Stimulated activated CD4-positive, alpha-beta T cell treated with anti-CD3 and anti-CD28 coated beads, Interleukin-4, amount 100 ng/mL, for 48 hours (primary cell): ENCODE measurements at places on chromosomes 7 and 10.

- no peak for DNase-seq
These were observed 24.9 kb downstream of the MTURN start for GRCh38 chr7:30159698-30160143.

DNA sequence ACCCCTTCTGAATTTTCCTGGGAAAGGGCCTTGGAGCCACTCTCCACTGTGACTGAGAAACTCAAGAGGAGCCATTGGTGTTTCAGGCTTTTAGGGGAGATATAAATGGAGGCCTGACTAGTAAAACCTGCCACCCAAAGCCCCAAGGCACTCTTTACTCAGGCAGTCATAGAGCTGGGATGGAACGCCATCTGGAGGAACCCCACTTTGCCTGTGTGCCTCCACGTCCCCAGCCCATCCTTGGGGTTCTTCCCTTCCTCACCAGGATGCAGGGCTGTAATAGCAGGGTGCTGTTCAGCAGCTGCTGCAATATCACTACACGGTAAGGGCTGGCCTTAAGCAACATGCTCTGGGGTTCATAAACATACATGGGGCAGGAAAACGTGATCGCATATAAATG is 232.6 kb downstream of the BAMBI start:
- DNase-seq: no peak

- DNase-seq: no peak
These were observed 180.7 kb upstream of the PRSS1 start for GRCh38 chr7:142568435-142569097.

GRCh38 chr7:30168835-30169573 is 34.2 kb downstream of the MTURN start:
- no peak for DNase-seq

- no peak for DNase-seq
These were observed 79.3 kb downstream of the MKI67 start for GRCh38 chr10:128046953-128047290.

DNA sequence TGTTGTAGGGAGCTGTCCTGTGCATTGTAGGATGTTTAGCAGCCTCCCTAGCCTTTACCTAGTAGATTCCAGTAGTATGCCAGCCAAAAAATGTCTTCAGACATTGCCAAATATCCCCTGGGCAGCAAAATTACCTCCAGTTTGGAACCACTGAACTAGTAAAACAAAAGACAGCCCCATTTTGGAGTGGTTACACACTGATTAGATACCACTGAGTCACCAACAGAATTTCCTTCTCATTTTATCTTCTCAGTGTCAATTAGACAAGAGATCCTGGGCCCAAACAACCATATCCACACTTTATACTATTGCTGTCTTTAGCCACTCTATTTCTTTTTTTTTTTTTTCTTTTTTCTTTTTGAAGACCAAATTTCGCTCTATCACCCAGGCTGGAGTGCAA is 3.5 kb upstream of the CCDC6 start:
- no peak for DNase-seq

DNA sequence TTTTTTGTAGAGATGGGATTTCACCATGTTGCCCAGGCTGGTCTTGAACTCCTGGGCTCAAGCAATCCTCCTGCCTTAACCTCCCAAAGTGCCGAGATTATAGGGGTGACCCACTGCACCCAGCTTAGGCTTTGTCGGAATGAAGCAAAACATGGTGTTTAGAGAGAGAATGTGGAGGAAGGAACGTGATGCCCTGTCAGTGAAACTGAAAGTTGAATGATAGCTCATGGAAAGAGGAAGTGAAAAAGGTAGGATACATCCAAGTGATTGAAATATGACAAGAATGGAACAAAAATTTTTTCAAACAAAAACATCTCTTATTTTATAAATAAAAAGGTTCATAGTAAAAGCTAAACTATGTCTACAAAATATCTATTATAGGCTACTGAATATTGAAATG is 5.9 kb downstream of the AKAP9 start:
- no peak for DNase-seq

DNA sequence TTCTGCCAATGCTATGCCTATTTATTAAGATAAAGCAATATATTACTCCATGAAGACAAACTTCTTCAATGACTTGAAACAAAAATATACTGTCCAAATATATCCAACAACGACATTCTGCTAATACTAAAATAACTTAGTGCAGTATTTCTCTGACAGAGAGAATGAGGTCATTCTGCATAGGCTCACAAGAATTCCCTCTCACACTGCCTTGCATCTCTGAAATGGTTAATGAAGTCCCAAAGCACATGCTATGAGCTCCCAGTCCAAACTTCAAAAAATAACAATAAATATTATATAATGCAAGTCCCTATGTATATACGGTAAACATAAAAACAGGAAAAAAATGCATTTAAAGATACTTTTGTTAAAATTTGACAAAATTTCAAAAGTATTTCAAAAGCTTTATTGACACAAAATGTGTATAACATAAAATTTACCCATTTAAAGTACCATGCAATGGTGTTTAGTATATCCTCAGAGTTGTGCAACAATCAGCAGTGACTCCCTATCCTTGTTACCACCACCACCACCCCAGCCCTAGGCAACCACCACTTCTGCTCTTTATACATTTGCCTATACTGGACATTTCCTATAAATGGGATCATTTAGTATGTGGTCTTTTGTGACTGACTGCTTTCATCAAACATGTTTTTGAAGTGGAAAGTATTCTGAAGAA is 27.6 kb downstream of the CHCHD3 start:
- no peak for DNase-seq

- no peak for DNase-seq
These were observed 68.7 kb downstream of the TAX1BP1 start for GRCh38 chr7:27808626-27809025.

- DNase-seq: peak; percentile 43
These were observed 127.8 kb downstream of the CELF2 start for GRCh38 chr10:11145495-11145855.

GRCh38 chr10:80411267-80411668 is 2.9 kb downstream of the PRXL2A start:
- DNase-seq: no peak

- DNase-seq: no peak
These were observed 142.6 kb upstream of the CAV2 start for GRCh38 chr7:116356979-116357378.

GRCh38 chr7:98700533-98700932 is 83.4 kb downstream of the NPTX2 start:
- DNase-seq: no peak

DNA sequence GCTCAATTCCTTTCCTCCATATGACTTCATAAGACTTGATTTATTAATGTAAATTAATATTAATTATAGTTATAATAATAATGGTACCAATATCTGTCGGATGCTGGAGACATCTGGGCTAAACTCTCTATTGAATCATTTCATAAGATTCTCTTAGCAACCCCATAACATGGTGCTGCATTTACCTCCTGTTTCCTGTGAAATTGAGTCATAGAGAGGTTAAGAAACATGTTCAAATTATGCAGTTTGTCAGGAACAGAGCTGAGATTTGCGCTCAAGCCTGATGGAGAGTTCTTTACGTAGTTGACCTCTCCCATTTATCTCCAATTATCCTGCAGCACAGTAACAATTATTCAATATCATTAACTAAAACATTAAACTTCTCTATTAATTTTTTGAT is 621.8 kb upstream of the FZD8 start:
- no peak for DNase-seq

GRCh38 chr7:157984423-157985163 is 603.0 kb downstream of the PTPRN2 start:
- DNase-seq: no peak

DNA sequence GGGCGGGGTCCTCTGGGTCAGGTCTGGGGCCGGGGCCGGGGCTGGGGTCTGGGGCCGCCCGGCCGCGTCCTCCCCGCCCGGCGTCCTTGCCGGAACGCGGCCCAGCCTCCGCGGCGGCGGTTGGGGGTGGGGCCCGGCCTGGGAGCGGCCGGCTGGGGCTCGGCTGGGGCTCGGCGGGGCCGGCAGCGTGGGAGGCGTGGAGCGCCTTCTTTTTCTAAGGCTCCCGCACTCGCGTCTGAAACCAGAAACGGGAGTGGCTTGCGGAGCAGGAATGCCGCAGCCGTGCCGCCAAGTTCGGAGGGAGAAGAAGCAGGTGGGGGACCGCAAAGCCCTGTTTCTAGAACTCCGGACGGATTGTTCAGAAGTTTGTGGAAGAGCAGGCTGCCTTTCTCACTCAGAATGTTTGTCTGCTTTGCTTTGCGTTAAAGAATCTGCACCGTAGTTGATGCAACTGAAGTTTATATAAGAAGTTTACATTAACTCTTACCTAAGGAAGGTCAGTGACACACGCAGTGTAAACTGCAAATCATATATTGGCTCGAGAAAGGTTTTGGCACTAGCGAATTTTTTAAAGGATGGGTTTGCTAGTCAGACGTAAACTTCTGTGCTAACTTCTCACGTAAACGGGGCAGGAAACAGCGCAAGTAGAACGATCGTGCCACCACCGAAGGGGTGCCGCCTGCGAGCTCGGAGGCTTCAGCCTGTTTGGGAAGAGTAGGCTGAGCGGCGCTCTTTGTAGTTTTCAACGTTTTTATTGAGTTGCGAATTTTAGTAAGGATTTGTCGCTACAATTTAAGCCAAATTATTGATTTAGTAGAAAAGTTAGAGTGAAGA is 729 bp downstream of the DNAJB6 start:
- DNase-seq: peak; percentile 69

DNA sequence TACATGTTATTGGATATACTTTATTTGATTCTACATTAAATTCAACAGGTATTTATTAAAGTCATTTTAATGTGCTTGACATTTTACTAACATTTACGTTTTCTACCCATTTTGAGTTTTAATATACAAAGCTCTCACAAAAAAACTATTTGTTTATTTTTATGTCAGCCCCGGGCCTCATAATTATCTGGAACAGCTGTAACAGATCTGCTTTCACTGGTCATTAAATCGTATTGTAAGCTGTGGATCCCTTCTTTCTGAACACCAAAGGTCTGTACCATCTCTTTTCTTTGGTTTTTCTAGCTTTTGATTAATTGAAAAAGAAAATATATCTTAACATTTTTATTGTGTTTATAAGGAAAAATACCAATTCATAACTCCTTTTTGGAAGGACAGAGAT is 73.5 kb downstream of the SEMA3E start:
- DNase-seq: no peak

- peak; percentile 1 for DNase-seq
These were observed 99.4 kb upstream of the TMEM106B start for GRCh38 chr7:12111422-12112405.

DNA sequence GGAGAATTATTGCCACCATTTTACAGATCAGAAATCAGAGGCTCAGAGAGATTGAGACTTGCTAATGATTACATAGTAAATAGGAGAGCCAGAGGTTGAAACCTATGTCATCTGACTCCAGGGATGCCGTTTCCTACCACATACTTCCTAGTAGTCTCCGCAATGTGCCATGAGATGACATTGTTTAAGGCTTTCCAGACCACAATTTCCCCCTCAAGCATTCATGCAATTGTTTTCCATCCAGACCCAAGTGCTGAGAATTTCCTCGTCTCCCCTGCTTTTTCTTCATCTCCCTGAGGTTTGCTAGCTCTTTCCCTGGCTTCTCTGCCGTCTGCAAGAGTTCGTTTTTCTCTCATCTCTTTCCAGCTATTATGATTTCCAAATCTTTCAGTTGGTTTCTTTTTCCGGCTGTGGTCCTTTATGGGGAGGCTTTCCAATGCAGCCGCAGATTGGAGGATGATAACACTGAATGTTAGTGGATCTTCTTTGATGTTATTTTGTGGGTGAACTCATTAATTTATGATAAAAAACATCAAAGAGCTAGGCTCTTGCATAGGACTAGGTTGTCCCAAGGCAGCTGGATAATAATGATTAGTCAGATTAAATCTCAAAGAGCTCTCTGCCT is 6.9 kb upstream of the GOLGA7B start:
- DNase-seq: no peak

DNA sequence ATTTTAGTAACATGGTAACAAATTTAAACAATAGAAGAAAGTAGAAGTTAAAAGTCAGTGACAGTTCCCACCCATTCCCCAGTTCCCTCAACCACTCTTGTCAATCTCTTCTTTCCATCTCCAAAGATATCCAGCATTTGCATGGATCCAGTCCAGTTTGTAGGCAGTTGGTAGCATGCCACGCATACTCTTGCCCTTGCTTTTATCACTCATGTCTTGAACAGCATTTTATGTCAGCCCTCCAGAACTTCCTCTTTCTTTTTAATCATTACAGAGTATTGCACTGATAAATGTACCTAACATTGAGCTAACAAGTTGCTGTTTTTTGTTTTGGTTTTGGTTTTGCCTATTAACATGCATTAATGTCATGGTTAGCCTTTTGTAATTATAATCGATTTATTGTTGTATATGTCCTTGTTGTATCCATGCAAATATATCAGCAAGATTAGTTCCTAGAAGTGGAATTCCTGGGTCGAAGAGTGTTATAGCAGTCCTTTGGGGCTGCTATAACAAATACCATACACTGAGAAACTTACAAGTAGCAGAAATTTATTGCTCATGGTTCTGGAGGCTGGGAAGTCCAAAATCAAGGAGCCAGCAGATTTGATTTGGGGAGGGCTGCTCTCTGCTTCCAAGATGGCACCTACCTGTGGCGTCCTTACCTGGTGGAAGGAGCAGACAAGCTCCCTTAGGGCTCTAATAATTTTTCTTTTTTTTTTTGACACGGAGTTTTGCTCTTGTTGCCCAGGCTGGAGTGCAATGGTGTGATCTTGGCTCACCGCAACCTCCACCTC is 25.7 kb downstream of the CHST3 start:
- no peak for DNase-seq

GRCh38 chr7:71470326-71470725 is 338.4 kb downstream of the GALNT17 start:
- no peak for DNase-seq

DNA sequence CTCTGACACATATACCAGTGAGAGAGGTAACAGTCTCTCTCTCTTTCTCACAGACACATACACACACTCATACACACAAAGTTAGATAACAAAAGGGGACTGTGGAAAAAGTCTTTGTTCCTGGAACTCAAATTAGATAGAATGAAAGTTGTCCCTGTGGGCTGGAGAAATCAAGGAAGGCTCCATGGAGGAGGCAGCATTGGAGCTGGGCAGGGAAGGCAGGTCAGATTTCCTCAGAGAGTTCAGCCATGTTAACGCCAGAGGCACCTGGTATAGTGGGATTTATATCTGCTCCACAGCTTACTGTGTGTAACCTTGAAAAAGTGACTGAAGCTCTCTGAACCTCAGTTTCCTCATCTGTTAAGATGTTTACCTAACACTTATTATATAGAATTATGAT is 38.7 kb downstream of the LDB3 start:
- no peak for DNase-seq

GRCh38 chr10:12705943-12706342 is 295.6 kb downstream of the CCDC3 start:
- no peak for DNase-seq
